ENCODE measurements at places on chromosomes 4 and X.

- DNase-seq, result no peak
Observed at GRCh38 chrX:105820247-105820646, 2.1 kb upstream of the NRK start.

- DNase-seq, result no peak
Observed at GRCh38 chr4:173217727-173218126, 49.1 kb downstream of the GALNT7 start.

GRCh38 chr4:41802590-41802989, 54.1 kb upstream of the PHOX2B start:
- DNase-seq, result no peak

DNA sequence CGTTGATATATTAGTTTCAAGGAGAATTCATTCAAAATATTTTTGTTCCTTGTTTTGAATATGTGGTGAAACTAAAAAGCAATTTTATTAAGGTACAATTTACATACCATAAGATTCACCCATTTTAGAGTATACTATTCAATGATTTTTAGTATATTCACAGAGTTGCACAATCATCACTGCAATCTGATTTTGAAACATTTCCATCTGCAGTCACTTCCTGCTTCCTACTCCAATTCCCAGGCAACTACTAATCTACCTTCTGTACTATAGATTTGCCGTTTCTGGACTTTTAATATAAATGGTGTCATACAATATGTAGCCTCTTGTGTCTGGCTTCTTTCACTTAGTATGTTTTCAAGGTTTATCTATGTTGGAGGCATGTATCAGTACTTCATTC, 71.3 kb downstream of the SLC9A7 start:
- no peak for DNase-seq

- DNase-seq, result no peak
Observed at GRCh38 chr4:102809190-102809589, 18.2 kb downstream of the UBE2D3 start.

DNA sequence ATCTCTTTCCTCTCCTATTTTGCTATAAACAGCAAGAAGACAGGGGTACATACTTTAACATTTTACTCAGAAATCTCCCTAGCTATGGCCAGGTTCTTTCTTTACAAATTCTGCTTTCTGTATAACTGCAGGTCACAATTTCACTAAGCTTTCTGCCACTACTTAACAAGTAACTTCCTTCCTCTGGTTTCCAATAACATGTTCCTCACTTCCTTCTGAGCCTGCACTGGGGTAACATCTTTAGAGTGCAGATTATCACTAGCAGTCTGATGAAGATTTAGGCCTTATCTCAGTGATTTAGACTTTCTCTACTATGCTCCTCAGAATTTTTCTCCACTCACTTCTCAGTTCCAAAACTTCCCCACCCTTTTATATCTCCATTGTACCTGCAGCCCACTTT, 1930.5 kb upstream of the AGA start:
- no peak for DNase-seq

DNA sequence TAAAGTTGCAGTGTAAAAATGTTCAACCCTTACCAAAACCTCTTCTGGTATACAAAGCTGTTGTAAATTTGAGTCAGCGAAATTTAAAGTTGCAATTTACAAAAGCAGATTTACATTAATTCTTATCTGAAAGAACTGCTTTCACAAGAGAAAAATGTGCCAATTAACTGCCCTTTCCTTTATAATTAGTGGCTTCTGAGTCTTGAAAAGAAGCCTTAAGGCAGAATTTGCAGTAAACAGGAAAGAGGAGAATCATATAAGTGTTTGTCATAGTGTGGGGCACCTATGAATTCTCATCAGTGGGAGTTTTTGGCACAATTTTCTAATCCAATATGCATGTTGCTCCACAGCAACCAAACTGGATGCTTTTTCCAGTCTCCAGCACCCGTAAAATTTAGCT, 125.3 kb upstream of the GABRG1 start:
- no peak for DNase-seq

- DNase-seq, result no peak
Observed at GRCh38 chrX:41435708-41436107, 11.4 kb upstream of the NYX start.
